Stimulated activated CD4-positive, alpha-beta T cell treated with anti-CD3 and anti-CD28 coated beads, Interleukin-1b, Interleukin-23, amount 100 ng/mL, for 1 hour (primary cell): ENCODE measurements at places on chromosomes 3 and 15.

GRCh38 chr15:99010768-99011167, 3.2 kb upstream of the PGPEP1L start:
- DNase-seq = no peak

DNA sequence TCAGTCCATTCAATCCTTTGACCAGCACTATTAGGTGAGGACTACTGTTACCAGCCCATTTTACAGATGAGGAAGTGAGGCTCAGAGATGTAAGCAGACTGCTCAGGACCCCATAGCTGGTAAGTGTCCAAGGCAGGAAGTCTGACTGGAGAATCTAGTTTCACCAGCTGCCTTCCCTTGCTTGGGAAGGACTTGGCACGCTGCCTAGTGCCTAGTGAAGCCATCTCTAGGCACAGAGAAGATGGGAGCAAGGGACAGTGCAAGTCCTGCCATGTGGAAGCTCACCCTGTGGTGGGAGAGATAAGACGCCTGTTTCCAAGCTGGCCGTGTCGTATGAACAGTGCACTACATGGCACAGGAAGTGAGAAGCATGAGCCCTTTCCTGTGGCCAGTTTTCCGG, 111.8 kb upstream of the TMC3 start:
- DNase-seq = no peak

GRCh38 chr3:112460519-112461195, 38.6 kb downstream of the BTLA start:
- DNase-seq = no peak

DNA sequence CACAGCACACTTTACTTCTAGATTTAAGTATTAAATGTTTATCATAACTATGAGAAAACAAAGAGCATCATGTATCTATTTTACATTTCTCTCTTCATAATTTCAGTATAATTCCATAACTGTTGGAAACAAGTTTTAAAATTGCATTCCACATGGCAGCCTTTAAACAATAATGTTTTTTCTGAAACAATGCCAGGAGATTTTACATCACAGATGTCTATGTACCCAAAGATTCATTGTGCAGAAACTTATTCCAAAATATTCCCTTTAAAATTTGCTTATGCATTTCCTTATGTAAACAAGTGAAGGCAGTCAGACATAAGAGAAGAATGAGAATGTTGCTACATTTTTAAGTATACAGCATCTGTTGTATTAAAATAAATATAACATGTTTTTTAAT, 324.9 kb upstream of the COL8A1 start:
- no peak for DNase-seq

- no peak for DNase-seq
These were observed 60.2 kb downstream of the GRM7 start for GRCh38 chr3:6921066-6921465.

GRCh38 chr3:134496471-134497071, 10.7 kb downstream of the CEP63 start:
- DNase-seq = no peak
